Iris pigment epithelial cell (primary cell): ENCODE measurements at places on chromosomes 13 and 19.

DNA sequence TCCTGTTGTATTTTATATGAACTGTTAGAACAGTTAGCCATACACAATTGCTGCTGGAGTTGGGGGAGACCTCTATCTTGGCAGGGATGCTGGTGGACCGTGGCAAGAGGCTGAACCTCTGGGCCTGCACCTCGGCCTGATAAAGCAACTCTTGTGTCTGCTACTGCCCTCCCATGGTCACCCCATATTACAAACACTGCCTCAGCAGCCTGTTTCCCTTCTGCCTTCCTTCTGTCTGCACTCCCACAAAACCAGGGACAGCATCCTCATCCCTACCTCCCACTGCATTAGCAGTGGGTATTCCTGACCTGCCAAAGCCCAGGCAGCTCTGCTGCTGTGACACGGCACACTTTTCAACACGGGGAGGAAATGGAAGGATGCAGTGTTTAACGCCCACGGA lies 456.4 kb downstream of the FGF14 start:
- DNase-seq = peak; percentile 10

GRCh38 chr19:38206006-38206745 lies 17.8 kb downstream of the DPF1 start:
- DNase-seq = no peak

GRCh38 chr13:49410006-49410405 lies 33.9 kb downstream of the CAB39L start:
- DNase-seq = peak; percentile 34

GRCh38 chr19:55109527-55110291 lies 7.7 kb downstream of the PPP1R12C start:
- DNase-seq = no peak

GRCh38 chr13:31199527-31199848 lies 287 bp upstream of the B3GLCT start:
- no peak for DNase-seq

GRCh38 chr19:3440082-3440481 lies 40.2 kb downstream of the SMIM24 start:
- DNase-seq = no peak

DNA sequence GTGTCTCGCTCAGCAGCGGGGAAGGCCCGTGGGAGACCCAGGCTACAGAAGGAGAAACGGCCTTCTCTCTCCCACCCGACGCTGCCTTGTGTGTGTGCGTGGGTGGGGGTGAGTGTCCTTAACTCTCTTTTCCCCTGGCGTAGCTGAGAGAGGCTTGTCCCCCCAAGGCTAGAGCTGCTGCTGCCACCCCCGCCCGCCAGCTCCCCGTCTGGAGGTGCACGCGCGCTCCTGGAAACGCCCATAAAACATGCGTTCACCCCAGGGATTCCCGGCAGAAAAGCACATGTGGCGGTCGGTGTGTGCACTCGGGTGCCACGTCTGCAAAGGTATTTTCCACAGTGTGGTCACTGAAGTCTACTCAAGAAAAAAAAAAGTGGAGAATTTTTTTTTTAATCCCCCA lies 36.1 kb downstream of the GADD45B start:
- DNase-seq = no peak

- DNase-seq = peak; percentile 37
Observed at GRCh38 chr13:96796091-96796633, 198.1 kb downstream of the OXGR1 start.

GRCh38 chr19:2235381-2236063 lies 607 bp downstream of the PLEKHJ1 start:
- DNase-seq = no peak

DNA sequence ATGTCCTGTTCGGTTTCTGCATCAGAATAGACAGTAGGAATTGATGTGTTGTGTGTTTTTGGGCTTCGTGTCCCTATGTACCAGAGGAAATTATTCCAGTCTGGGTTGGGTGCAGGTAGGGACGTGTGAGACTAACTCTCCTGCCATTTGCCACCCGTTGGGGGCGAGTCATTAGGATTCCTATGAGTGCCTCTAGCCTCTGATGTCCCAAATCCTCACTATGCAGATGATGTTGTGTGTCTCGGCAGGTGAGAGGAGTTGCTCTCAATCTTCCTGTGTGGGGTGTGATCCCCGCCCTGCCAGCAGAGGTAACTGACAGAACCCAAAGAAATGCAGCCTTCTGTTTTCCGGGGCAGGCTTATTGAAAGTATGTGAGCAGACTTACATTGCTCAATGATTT lies 31.2 kb upstream of the ZNF331 start:
- no peak for DNase-seq

DNA sequence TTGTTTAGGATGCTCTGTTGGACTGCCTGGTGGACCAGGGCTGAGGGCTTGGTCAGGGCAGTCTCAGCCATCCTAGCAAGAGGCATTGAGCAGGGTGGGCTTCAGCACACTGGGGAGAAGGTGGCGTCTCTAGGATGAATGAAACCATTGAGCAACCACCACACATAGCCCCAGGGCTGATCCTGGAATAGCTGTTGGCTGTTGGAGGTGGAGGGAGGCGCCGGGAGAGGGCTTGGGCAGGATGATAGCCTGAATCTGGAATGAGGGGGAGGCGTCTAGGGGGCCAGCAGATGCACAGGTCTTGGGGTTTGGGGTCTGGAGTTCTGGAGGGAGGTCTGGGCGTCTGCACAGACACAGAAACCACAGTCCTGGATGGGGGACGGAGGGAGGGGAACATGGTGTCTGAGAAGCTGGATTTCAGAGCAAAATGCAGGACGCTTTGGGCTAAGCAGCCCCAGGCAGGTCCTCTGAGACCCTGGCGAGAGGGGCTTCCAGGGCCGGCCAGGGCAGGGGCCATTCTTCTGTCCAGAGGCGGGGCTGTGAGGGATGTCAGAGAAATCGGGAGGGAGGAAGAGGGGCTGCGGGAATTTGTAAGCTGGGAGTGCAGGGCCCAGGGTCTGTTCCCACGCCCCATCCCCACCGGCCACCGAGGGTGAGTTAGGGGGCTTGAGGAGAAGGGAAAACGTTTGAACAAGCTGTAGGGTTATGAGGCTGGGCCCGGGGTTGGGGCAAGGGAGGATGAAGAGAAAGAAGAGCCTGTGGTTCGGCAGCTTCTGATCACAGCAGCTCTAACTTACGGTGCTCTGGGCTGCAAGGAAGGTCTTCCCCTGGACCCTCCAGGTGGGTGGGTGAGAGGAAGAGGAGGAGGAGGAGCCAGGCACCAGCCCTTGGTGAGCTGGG lies 5.2 kb downstream of the TRAPPC5 start:
- no peak for DNase-seq

GRCh38 chr19:4542896-4543841 lies 3.3 kb upstream of the LRG1 start:
- no peak for DNase-seq

- peak; percentile 86 for DNase-seq
Observed at GRCh38 chr13:76331943-76332712, 554.1 kb downstream of the KCTD12 start.

- DNase-seq = peak; percentile 82
Observed at GRCh38 chr13:76677043-76677442, 209.2 kb downstream of the KCTD12 start.

- peak; percentile 80 for DNase-seq
Observed at GRCh38 chr13:35791184-35791851, 314.8 kb upstream of the MAB21L1 start.

DNA sequence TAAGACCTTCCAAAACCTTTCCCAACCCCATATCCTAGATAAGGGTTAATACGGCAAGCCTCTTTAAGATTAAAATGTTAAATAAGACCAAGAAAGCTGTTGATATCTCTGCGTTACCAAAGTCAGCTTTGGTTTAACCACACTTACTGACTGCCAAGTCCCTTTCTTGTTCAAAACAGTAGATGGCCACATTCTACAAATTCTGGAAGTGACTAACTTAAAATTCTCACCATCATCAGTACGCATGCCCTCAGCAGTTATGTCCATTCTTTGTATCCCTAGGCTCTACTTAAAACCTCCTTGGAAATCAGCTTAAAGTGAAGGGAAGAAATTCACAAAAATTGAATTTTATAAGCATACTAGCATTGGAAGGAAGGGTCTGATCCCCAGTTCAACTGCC lies 23.6 kb downstream of the SOHLH2 start:
- DNase-seq = no peak

- no peak for DNase-seq
Observed at GRCh38 chr13:93927431-93927830, 552.1 kb downstream of the DCT start.

GRCh38 chr13:33649212-33649878 lies 168.6 kb upstream of the RFC3 start:
- DNase-seq = peak; percentile 37

DNA sequence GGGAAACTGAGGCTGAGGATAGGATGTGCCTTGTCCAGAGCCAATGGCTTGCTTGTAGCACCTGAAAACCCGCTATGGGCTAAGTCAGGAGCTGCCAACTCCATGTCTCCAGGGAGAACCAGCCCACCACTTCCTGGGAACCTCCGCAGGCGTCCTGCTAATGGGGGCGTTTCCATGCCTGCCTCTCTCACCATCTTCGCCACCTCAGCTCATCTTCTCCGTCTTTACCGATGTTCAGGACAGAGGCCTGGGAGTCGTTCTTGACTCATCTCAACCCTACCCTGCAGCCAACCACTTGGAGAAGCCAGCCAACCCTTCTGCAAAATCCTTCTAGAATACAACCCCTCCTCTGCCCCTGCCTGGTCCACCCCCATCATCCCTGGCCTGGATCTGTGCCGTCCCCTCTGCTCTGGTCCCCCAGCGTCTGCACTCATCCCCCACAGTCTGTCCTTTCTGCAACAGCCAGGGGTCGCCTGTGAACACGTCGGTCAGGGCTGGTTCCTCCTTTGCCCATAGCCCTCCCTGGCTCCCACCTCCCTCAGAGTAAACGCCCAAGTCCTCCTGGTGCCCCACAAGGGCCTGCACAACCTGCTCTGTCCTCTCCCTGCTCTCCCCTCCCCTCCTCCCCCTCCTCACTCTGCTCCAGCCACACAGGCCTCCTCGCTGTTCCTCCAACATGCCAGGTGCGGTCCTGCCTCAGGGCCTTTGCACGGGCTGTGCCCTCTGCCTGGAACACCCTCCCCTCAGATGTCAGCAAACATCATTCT lies 31.0 kb downstream of the PTPRS start:
- peak; percentile 14 for DNase-seq

GRCh38 chr13:30255696-30256095 lies 51.7 kb downstream of the KATNAL1 start:
- no peak for DNase-seq

DNA sequence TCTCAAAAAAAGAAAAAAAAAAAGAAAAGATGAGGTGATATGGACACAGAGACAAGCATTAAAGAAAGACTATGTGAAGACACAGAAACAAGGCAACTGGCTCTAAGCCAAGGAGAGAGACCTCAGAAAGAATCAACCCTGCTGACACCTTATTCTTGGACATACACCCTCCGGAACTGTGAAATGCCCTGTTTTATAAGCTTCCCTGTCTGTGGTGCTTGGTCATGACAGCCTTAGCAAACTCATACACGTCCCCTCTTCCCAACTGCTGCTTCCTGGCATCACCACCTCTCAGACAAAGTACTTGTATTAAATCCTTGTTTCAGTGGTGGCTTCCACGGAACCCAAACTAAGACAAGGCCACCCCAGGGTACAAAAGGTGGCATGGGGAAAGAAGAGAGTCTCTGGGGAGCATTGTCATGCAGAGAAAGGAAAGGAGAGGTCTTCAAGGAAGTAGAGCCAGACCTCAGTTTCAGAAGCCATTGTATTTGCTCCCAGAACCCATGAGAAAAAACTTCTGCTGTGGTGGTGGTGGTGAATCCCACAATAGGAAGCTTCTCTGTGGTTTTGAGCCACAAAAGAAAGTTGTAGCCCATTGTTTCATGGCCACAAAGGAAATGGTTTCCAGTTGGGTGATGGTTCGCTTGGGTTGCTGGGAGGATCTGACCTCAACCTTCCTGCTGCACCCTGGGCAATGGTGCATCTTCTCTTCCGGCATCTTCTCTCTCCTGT lies 16.3 kb upstream of the TSPAN16 start:
- DNase-seq = no peak

- no peak for DNase-seq
Observed at GRCh38 chr19:45142726-45143110, 18.1 kb downstream of the NKPD1 start.

- DNase-seq = no peak
Observed at GRCh38 chr19:16400911-16401591, 70.7 kb downstream of the EPS15L1 start.

DNA sequence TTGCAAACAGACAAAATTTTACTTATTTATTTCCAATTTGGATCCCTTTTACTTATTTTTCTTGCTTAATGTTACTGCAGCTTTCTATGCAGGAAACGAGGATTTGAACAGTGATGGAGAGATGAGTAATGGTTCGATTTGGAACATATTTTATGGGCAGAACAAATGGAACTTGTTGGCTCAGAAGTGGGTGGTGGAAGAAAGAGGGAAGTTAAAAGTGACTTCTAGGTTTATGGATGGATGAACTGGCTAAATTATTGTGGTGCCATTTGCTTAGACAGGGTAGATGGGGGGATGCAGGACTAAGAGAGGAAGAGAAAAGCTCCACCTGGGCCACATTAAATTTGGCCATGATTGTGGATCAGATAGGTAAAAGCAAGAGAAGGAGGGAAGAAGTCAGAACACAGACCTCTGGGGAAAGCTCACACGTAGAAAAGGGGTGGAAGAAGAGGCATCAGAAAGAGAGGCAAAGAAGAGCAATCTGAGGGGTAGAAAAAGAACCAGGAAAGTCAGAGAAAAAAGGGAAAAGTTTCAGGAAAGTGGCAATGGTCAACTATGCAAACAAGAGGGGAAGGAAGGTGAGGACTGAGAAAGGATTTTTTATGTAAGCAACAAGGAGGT lies 768 bp upstream of the CYSLTR2 start:
- no peak for DNase-seq

GRCh38 chr13:48505012-48505411 lies 27.9 kb downstream of the RCBTB2 start:
- no peak for DNase-seq

- peak; percentile 72 for DNase-seq
Observed at GRCh38 chr19:18007044-18007916, 690 bp upstream of the ARRDC2 start.

DNA sequence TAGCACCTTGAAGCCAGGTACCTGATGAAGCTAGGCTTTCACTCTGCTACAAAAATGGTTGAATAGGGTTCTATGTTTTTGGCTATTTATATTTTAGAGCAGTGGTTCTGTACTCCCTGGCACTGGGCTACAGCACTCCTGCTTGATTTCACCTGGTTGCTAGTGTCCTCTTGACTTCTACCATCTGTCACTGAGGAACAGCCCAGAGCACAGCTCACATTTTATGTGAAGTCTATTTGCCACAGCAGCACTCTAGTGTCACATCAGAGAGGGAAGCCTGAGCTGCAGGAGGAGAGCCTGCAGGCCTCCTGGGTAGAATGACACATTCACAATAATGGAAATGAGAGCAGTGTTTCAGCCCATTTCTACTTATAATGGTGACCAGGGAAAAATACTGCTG lies 184.2 kb downstream of the ZNF486 start:
- no peak for DNase-seq

DNA sequence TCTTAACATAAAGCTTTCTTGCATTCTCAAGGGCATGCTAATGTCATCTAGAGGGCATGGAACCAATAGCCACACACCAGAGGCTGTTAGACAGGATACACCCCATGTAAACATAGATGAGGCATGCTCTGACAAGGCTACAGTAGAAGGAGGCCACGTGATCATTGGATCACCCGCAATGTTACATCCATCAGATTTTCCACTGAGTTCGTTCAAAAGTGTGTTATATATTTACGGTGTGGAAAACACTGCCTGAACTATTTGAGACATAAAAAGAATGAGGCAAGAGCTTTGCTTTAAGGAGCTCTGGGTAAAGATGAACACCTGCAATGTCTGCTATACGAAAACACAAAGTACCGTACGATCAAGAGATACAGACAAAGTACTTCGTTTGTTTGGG lies 817.5 kb upstream of the SLC10A2 start:
- peak; percentile 56 for DNase-seq
